ENCODE measurements at places on chromosomes 5 and 9. TPM values are rescaled to one million over a fixed set of nuclear protein-coding genes. Genes with fewer than 3 reads are reported as not detected.

Gene BSPRY
- 0.47 TPM for polyA plus RNA-seq

Gene REEP2
- 14.7 TPM for polyA plus RNA-seq

Gene SLC24A2
- 1.0 TPM for polyA plus RNA-seq

Gene PRUNE2
- 17.3 TPM for polyA plus RNA-seq

Gene WDR5
- 39.9 TPM for polyA plus RNA-seq

DNA sequence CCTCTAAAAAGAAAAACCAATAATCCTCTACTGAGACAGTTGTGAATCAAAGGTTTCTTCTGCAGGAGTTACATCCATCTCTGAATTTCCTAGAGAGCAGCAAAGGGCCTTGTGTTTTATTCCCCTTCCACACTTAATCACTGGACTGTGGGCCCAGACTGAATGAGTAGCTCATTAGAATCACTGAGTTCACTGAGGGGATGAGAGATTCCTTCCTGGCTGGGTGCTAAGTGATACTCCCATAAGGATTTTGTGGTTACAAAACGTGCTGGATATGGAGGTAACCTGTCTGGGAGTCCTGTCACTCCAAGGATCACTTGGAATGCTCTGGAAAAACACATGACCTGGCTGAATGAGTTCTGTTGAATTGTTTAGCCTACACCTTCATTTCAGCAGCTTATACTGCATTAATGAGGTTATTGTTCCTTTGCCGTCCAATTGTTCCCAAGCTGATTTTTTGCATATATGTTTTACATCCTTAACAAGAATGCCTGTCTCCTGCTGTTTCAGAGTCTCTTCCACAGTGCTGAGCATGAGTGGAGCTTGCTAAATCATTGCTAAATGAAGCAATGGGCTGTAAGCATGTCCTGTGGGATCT, 82.9 kb downstream of the MEF2C start:
- no peak for DNase-seq

DNA sequence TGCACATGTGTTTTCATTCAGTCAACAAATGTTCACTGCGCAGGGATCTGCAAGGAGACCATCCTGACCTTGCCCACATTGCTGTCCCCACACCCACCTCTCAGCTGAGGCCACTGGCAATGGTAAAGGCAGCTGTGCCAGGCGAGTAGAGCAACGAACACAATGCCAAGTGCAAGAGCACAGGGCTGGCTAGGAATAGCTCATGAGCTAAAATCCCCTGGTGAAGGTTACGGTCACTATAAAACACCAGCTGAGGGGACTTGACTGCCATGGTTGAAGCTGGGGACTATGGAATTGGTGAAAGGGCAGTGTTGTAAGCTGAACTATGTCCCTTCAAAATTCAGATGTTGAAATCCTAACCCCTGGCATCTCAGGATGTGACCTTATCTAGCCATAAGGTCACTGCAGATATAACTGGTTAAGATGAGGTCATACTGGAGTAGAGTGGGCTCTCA, 96.1 kb downstream of the OTULIN start:
- no peak for DNase-seq

DNA sequence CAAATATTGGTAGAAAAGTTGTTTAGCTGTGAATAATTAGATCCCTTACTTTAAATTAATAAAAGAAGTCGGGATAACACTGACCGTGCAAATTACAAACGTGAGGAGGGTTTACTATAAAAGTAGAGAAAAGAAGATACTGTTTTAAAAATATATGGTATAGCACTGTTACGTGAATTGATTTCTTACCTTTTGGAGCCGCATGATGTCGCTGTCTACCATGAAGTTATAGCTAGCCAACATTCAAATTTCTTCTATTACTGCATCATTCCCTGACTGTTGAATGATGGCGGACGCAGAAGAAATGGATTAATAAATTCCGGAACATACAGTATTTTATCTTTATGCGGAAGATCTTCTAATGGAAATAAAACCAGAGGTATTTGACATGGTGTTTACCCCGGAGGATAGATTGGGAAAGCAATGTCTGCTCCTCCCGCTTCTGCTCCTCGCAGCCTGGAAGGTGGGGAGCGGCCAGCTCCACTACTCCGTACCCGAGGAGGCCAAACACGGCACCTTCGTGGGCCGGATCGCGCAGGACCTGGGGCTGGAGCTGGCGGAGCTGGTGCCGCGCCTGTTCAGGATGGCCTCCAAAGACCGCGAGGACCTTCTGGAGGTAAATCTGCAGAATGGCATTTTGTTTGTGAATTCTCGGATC, at the start of gene PCDHA6:
PCDHA6 (plus strand) TSS at position 257 of the 658 bp plus-strand sequence; CDS start at position 389, 132 bp downstream.
- no peak for DNase-seq

DNA sequence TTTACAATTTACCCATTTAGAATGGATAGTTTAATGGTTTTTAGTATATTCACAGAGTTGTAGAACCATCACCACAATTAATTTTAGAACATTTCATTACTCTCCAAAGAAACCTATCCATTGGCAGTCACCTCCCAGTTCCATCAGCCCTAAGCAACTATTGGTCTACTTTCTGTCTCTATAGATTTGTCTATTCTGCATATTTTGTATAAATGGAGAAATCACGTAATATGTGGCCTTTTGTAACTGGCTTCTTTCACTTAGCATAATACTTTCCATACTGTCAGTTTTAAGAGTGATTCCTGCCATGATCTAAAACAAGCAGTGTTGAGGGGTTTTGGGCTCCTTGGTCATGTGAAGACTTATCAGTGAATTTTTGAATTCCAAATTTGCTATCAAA, 12.7 kb downstream of the OCLN start:
- no peak for DNase-seq

GRCh38 chr9:114910541-114910940, 19.9 kb downstream of the TNFSF8 start:
- no peak for DNase-seq

GRCh38 chr5:136011414-136012001, 17.3 kb upstream of the TGFBI start:
- DNase-seq: no peak

- no peak for DNase-seq
Measured at GRCh38 chr5:166324372-166324771, 1967.1 kb upstream of the WWC1 start.

DNA sequence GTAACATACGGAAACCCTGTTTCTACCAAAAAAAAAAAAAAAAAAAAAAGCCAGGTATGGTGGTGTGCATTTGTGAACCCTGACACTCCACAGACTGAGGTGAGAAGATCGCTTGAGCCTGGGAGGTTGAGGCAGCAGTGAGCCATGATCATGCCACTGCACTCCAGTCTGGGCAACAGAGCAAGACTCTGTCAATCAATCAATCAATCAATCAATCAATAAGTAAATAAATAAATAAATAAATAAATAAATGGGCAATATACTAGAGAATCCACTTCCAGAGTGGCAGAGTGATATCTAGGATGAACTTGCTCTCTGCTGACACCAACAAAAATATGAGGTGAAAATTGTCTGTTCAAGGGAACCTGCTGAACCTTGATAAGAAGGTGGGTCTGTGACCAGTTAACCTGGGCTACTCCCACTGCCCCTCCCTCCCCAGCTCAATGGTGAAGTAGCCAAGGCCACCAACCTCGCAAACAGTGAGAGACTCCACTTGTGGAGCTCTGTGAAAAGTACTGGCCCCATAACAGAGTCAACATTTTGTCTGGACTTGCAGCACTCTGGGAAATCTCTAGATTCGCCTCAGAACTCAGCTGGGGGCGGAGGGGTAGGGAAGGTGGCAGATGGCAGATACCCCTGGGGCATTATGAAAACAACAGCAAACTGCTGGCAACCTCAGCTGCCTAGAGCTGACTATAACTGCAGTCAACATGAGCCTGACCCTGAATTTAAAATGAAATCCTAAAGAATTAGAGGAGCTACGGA, 163.7 kb downstream of the ROR2 start:
- DNase-seq: no peak

GRCh38 chr9:16960084-16960483, 89.6 kb upstream of the BNC2 start:
- DNase-seq: peak; percentile 28

GRCh38 chr9:136257381-136258298, 12.0 kb upstream of the QSOX2 start:
- no peak for DNase-seq

GRCh38 chr5:178206166-178207101, 2.1 kb downstream of the HNRNPAB start:
- no peak for DNase-seq

- DNase-seq: peak; percentile 28
Measured at GRCh38 chr5:151719228-151720000, 32.7 kb upstream of the SPARC start.

GRCh38 chr5:135246923-135247795, 151.9 kb downstream of the MACROH2A1 start:
- peak; percentile 86 for DNase-seq

Data from muscle of back (tissue), 13 donors.